Body of pancreas (tissue), 4 donors: ENCODE measurements at places on chromosomes 7 and 10. TPM values are rescaled to one million over a fixed set of nuclear protein-coding genes. Genes with fewer than 3 reads are reported as not detected.

- DNase-seq, result no peak
Observed at GRCh38 chr7:102988631-102989560, 76.1 kb downstream of the LRRC17 start.

GRCh38 chr10:43342279-43343125, 28.9 kb upstream of the FXYD4 start:
- DNase-seq, result no peak

DNA sequence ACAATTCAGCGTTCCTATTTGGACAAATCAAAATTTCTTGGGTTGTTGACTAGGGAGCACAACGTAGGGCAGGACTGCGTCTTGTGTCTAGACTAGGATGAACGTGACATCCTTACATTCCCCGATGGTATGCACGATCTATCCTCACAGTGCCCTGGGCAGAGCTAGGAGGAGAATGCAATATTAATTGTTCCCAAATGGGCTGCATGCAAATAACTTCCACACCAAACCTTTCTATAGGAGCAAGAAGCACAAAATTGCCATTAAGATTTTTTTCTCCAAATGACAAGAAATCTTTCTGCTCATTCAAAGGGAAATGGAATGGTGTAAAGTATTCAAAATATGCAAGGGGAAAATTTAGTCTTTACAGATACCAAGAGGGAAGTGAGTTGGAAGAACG, 21.4 kb upstream of the AQP1 start:
- no peak for DNase-seq

GRCh38 chr7:8117195-8117594, 144.8 kb downstream of the ICA1 start:
- no peak for DNase-seq

DNA sequence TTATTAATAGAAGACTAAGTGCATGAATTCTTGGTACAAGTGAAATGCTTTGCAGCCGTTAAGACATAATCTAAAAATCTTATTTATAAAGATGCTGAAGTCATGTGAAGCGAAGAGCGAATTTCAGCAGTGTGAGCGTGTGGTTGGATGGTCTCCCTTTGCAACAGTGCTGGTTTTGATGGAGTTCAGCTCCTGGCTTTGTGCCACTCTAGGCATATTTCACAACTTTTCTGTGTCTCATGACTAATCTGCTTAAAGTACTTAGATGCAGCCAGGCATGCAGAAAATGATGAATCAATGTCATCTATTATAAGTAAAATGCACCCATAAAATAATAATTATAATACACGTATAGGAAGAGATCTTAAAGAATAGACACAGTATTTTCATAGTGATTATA, 107.2 kb upstream of the TCERG1L start:
- DNase-seq, result no peak

- no peak for DNase-seq
Observed at GRCh38 chr10:97468162-97468561, 22.2 kb downstream of the ZDHHC16 start.

DNA sequence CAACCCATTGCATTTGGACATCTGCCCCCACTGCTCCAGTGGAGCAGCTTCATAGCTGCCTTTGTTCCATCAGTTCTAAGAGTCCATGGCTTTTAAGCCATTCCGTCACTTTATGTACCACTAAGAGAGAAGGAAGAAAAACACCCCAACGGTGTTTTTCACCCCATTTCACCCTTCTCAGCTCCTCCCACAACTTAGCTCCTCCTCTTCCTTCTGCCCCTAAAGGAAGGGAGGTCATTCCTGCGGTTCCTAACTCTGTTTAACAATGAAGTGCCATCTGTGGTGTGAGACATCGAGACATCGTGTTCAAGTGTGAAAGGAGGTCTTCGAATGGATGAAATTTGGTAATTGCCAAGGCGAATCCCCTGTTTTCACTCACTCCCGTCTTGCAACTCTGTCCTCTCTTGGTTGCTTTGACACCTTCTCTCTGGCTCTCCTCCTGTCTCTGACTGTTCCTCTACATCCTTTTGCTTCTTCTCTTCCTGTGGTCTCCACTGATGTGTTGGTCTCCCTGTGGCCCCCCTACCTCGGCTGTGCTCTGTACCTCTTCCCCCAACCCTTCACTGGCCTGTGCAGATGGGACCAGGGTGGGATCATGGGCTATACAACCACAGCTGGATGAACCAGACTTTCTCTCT, 23.0 kb downstream of the SMKR1 start:
- DNase-seq, result no peak

DNA sequence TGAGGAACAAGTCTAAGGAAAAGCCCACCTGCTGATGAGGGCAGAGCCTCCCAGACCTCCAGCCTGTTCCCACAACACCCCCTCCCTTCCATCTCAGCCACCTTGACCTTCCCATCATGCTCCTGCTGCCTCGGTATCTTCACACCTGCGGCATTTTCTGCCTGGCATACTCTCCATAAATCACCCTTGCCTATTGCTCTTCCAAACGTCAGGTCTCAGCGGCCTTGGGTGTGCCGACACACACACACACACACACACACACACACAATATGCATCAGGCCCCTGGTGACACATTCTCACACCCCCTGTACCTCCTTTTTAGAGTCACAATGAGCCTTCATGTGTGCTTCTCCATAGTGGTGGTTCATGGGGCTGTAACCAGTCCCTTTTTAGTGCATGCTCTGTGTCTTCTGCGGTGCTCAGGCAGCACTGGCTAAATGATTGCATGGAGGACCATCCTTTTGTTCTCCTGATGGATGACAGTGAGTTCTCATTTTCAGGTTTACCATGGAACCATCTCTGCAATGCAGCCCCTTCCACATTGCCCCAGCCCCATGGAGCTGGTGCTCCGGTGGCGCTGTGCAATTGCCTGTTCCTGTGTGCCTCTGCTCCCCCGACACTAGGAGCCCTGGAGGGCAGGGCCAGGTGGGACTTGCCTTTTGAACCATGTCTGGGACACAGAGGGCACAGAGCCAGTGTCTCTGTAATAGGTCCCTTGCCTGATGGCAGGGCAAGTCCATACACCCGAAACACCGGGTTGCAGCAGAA, 4.5 kb downstream of the ADIRF start:
- no peak for DNase-seq

DNA sequence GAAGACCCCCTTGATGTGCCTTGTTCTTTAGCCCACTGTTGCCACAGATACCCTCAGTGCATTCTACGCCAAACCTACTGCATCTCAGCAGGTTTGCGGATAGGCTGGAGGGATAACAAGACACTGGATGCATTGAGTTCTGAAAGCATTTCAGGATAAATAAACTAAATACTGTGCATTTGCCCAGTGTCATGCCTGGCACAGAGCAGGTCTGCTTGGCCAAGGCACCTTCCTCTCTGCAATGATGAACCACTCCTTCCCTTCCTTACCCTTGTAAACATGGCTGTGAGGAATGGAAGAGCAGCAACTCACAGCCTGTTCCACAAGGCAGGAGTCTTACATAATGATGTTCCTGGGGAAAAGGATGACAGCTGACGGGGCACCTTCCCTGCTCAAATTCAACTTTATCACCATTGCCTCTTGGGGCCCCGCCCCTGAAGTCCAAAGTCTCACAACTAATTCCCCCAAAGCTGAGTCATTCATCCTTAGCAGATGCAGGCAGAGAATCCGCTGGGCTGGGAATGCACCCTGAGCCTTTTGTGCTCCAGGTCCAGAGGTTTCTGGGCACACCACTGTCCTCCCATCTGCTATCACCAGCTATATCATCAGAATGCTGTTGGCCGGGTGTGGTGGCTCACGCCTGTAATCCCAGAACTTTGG, 11.6 kb downstream of the DDX56 start:
- peak; percentile 22 for DNase-seq

- DNase-seq, result no peak
Observed at GRCh38 chr10:52566471-52567246, 205.9 kb downstream of the MBL2 start.

GRCh38 chr7:74063223-74063641, 20.4 kb upstream of the LIMK1 start:
- no peak for DNase-seq

GRCh38 chr10:21401196-21401595, 124.3 kb downstream of the SKIDA1 start:
- no peak for DNase-seq

DNA sequence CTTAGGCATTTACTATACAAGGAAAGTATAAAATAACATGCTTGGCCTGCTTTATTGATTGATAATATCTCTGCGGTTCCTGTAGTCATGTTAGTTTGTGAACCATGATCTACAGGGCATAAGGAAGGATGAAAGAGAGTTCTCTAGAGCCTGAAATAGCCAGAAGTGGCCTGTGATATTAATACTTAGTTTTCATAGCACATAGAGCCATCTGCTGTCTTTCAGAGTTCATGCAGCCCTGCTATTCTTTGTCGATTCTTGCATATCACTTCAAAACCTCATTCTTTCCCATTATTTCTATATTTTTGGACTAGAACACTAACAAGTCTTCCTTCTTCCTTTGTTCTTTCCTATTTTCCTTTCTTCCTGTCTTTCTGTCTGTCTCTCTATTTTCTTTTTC, 26.4 kb upstream of the PRKG1 start:
- DNase-seq, result no peak

DNA sequence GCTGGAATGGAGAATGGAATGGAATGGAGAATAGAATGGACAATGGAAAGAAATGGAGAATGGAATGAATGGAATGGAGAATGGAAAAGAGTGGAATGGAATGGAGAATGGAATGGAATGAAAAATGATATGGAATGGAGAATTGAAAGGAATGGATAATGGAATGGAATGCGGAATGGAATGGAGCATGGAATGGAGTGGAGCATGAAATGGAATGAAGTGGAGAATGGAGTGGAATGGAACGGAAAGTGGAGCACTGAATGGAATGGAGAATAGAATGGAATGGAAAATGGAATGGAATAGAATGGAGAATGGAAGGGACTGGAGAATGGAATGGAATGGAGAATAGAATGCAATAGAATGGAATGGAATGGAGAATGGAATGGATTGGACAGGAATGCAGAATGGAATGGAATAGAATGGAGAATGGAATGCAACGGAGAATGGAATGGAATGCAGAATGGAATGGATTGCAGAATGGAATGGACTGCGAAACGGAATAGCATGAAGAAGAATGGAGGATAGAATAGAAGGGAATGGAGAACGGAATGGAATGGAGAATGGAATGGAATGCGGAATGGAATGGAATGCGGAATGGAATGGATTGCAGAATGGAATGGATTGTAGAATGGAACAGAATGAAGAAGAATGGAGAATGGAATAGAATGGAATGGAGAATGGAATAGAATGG, 89.4 kb downstream of the NSUN6 start:
- no peak for DNase-seq

DNA sequence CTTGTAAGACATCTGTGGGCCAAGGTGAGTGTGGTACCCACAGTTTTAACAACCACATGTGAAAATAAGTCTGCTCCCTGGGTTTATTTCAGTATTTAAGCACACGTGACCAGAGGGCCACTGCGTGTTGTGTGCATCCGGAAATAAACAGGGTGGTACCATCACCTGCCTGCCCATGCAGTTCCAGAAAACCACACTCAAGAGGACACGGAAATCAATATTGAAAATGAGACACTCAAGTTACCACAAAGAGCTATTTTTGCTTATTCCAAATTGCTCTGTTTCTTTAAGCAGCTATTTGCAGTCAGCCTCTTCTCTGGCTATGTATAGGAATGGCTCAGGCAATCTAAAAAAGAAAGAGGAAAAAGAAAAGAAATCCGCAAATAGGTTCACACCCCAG, 71.8 kb upstream of the LOXL4 start:
- DNase-seq, result no peak

DNA sequence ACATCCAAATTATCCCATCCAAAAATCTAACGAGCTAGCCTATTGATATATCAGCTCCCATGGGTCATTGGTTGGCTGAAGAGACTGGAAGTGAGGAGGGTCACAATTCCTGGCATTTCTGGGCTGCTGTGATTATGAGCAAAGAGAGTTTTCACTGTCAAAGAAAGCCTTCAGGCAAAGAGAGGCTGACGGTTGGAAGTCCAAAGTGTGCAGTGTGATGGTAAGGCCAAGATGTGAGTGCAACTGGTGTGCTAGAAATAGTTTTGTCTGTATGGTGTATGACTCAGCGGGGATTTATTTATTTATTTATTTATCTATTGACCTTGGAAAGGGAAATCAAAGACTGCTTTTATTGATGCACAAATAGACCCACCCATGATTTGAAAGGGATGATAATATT, 75.0 kb downstream of the AASS start:
- DNase-seq, result no peak

DNA sequence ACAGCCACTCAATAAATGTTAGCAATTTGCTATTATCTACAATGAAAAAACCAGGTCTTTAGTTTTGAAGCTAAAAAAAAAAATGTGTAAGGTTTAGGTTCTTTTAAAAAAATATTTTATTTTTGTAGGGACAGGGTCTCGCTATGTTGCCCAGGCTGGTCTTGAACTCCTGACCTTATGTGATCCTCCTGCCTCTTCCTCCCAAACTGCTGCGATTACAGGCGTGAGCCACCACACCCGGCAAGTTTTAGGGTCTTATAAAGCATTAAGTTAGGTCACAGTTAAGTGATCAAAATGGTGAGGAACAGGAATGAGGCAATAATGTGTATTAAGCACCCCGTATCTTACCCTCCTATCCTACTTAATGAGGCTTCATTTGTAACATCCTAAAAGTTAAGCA, 774 bp downstream of the SEM1 start:
- no peak for DNase-seq

GRCh38 chr7:130334274-130334673, 10.3 kb upstream of the CPA5 start:
- no peak for DNase-seq

- no peak for DNase-seq
Observed at GRCh38 chr10:89390476-89391225, 1.8 kb upstream of the IFIT1 start.

TMEM213 gene
- total RNA-seq, result not detected

KNDC1 gene
- total RNA-seq, result 3.3 TPM

DRGX gene
- total RNA-seq, result not detected

LRIT1 gene
- not detected for total RNA-seq

TMEM178B gene
- 1.0 TPM for total RNA-seq

FKBP6 gene
- not detected for total RNA-seq

TEX36 gene
- not detected for total RNA-seq

VWA2 gene
- total RNA-seq, result 15.3 TPM

AUTS2 gene
- total RNA-seq, result 11.7 TPM
